ENCODE measurements at places on chromosomes 4 and X.

DNA sequence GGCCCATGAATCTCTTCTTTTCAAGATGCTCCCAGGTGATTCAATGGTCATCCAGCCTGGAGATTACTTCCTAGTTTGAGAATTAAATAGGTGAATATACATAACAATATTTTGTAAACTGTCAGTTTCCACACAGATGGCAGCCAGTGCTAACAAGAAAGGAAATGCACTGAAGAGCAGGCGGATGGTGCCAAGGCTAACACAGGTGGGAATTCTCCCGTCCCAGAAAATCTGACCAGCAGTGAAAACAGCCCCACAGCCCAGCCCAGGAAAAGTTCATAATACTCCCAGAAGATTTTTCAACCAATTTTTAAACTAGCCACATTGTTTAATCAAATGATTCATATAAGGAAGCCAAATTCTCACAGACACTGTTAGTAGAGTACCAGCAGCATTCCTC lies 387.2 kb upstream of the GATB start:
- no peak for DNase-seq

GRCh38 chr4:119659576-119659975 lies 31.0 kb upstream of the PDE5A start:
- DNase-seq, result no peak

DNA sequence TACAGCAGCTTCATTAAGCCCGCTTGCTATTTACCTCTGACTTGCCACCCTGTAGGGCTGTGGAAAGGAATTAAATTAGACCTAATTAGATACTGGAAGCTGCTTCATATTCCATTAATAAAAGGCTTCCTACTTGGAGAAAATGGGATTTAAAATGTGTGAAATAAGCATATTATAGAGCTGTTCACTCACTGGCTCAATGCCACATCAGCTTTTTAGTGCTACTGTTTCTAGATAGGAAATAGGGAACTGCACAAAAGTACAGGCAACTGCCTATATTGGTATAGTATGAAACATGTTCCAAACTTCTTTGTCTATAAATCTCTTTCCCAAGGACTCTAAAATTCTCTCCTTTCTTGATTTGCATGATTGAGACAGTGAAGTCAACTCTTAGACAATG lies 407.9 kb upstream of the AADAT start:
- DNase-seq, result no peak

GRCh38 chrX:39930786-39931528 lies 166.8 kb downstream of the BCOR start:
- no peak for DNase-seq

GRCh38 chr4:8939840-8940742 lies 68.5 kb upstream of the HMX1 start:
- no peak for DNase-seq

DNA sequence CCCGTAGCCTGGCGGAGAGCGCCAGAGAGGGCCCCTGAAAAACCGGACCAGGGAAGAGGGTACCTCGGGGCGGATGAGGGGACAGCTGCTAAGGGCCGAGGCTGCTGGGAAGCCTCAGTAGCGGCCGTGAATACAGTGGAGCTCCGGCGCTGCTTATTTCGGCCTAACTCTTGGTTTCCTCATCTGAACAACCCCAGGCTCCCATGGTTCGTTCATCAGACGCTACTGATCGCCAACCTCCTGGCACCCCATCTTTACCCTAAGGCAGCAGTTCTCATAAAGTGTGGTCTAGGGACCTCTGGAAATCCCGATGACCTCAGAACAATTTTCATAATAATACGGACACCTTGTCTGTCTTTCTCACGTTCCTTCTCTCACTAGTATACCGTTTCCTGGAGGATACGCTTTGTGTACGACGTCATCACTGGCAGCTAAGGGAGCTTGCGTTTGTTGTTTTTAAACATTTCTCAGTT lies 645 bp upstream of the RAB28 start:
- DNase-seq, result no peak

GRCh38 chrX:103789004-103789403 lies 12.4 kb downstream of the PLP1 start:
- DNase-seq, result no peak

- DNase-seq, result no peak
Measured at GRCh38 chrX:10656214-10656613, 35.8 kb upstream of the MID1 start.

DNA sequence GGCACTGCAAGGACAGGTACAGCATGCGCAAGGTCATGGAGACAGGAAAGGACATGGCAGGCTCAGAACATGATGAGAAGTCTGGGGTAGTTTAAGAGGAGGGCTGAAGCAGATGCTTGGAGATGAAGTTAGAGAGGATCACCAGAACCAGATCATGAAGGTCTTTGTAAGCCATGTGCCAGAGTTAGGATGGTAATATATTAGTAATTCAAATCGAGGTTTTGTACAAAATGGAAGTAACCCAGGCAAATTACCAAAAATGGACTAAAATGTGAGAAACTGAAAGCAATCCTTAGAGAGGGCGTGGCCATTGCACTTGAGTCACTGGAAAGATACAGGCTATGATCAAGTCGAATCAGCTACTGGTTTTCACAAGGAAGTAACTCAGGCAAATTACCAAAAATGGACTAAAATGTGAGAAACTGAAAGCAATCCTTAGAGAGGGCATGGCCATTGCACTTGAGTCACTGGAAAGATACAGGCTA lies 13.5 kb downstream of the RXFP1 start:
- no peak for DNase-seq

GRCh38 chr4:156959298-156959702 lies 12.3 kb downstream of the PDGFC start:
- no peak for DNase-seq

DNA sequence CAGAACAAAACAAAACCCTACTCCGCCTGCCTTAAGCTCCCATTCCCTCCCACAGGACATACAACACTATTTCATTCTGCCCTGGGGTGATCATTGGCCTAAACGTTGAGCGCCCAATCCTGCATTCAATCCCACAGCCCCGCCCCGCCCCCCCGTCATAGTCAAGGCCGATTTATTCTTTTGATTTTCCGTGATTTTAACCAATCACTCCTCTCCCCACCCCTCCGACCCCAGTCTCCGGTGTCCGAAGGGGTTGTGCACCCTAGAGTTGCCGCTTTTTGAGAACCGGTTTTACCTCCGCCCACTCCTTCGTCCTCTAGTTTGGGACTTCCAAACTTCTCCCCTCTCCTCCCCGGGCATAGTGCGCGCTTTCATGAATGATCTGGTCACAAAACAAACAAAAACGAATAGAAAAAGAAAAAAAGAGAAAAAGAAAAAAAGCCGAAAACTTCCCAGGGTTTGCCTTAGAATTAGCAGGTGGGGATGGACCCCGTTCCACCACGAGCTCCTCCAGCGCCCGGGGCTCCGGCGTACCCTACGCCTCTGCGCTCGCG lies 446 bp upstream of the UBE2A start:
- DNase-seq, result no peak
